ENCODE measurements at places on chromosomes 5 and 9.
A peak's percentile ranks its signal among the peaks of the same experiment; 100 is the strongest.

- DNase-seq, result peak; percentile 17
Measured at GRCh38 chr5:125835293-125836172, 587.7 kb upstream of the GRAMD2B start.

DNA sequence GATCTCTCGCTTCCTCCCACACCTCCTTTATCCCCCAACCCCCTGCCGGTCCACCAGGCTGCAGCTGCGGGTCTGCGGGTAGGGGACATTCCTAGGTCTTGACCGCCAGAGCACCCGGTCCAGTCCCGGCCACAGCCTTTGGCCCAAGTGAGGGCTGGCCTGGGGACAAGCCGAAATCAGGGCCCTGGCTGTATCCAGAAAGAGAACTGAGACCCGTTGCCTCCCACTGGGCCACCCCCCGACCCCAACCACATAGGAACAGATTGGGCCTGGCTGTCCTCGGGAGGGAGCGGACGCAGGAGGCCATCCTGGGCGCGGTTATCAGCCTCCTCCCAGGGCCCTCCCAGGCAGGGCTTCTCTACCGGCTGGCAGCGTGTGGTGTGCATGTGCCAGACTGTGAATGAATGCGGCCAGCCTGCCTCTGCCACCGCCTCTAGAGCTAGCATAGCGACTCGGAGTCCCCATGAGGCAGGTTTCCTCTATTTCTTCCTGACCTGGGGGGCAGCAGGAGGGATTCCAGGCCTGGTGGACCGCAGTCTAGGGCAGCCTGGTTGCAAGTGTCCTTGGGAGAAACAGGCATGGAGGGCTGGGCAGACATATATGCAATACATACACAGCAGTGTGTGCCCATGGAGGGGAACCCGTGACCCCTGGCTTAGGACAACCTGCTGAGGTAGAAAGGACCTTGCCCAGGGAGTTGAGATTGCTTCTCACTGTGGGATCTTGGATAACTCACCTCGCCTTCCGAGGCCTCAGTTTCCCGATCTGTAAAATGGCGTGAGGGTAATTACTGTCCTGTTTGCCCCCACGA, 1.2 kb downstream of the N4BP3 start:
- DNase-seq, result no peak

GRCh38 chr5:116733991-116734975, 159.7 kb upstream of the SEMA6A start:
- DNase-seq, result no peak

DNA sequence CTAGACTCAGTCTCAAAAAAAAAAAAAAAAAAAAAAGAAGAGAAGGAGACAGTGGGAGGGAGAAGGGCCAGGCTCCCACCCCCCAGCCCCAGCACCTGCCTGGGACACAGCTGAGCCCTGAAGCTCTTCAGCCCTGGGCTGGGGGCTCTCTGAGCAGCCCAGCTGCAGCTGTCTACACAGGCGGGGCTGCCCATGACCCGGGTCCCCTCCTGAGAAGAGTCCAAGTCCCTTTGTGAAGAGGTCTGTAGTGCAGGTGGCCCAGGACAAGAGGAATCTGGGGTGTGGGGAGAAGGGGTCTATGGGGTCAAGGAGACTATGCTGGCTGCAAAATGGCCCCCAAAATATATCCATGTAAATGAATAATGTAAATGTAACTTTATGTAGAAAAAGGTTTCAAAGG, 6.7 kb upstream of the LCN2 start:
- no peak for DNase-seq

GRCh38 chr5:110817459-110817858, 78.7 kb downstream of the SLC25A46 start:
- DNase-seq, result no peak

- no peak for DNase-seq
Measured at GRCh38 chr5:140734354-140734753, 34.1 kb downstream of the ZMAT2 start.

- no peak for DNase-seq
Measured at GRCh38 chr5:10689391-10690081, 71.5 kb downstream of the DAP start.

GRCh38 chr5:102802708-102803458, 47.8 kb downstream of the PAM start:
- no peak for DNase-seq

DNA sequence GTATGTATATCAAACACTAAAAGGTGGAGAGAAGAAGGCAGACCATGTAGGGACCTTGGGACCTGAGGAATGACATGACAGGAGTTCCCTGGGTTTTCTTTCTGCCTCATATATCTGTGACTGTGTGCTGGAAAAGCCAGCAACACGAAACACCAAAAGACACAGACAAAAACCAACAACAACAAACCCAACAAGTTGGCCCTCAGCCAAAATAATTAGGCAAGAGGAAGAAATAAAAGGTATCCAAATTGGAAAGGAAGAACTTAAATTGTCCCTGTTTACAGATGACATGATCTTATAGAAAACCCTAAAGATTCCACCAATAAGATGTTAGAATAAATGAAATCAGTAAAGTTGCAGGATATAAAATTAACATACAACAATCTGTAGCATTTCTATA, 21.7 kb downstream of the ABO start:
- DNase-seq, result no peak

- DNase-seq, result no peak
Measured at GRCh38 chr9:134396258-134396742, 70.0 kb downstream of the RXRA start.

GRCh38 chr5:1726956-1727355, 72.7 kb downstream of the MRPL36 start:
- DNase-seq, result no peak

- DNase-seq, result no peak
Measured at GRCh38 chr9:135848341-135849047, 58.9 kb downstream of the CAMSAP1 start.

DNA sequence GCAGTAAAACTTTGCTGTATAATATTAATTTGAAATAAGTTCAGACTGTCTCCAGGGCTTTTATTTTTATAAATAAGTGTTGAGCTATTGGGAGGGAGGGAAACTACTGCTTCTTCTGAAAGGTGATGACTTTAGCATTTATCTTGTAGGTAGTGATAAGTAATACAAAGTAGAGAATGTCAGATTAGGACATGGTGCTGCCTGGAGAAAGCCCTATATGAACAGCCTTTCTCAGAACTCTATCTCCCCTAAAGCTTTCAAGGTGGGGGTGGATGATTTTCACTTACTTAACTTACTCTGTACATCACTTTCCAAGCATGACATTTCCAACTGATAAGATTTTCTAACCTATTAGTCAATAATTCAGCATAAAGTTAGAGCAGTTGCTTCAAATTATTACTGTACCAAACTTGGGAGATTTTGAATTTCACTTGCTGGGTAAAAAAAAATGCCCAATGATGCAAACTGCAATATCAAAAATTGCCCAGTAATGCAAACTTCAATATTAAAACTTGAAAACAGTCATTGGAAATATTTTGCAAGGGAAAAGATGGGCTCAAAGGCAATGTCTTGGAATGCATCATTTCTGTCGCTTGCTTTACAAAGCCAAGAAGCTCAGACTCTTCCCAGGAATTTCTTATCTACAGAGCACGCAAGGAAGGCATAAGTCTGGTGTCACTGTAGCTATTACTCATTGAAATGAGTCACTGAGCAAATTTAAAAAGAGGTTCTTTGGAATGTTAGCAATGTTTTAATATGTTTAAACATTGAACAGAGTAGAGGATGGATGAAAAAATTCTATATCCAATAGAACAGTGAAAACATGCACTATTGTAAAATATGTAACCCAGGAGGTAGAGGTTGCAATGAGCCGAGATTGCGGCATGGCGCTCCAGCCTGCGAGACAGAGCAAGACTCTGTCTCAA, 569.5 kb downstream of the PSAT1 start:
- no peak for DNase-seq

DNA sequence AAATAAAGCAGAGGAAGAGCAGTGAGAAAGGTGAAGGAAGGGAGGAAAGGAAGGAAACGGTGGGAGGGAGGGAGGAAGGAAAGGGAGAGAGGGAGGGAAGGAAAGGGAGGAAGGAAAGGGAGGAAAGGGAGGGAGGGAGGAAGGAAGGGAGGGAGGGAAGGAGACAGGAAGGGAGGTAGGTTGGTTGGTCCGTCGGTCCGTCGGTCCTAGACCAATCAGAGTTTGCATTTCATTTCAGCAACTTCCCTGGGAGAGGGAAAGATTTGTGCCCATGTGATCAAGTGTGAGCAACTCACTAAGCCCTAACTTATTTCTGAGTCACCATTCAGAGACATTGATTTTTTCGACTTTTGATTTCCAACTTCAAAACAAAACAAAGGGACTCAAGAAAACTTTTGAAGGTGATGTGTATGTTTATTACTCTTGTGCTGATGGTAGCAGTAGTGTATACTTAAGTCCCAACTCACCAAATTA, 18.8 kb downstream of the NANS start:
- no peak for DNase-seq

DNA sequence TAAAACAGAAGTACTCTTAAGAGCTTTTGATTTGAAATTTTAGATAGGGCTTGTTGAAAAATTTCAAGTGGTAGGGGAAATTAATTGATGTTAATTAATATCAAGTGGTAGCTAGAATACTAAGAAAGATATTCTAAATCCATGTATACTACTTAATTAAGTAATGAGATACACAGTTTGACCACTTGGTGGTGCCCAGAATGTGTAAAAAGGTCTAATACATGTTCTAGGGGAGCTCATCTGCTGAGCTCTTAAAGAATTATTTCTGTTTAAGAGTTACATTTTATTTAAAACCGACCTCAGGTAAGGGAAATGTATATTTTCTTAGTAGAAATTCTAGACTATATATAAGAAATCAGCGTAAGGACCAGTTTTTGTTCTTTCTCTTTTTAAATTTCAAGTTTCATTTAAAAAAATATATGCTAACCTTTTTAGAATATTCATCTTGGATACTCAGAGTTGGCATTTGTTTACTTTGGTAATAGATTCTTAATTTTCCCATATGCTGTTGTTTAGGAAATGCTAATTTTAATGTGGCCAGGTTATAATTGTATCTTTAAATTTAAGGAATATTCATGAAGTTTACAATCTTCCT, 61.5 kb downstream of the LNPEP start:
- DNase-seq, result no peak

DNA sequence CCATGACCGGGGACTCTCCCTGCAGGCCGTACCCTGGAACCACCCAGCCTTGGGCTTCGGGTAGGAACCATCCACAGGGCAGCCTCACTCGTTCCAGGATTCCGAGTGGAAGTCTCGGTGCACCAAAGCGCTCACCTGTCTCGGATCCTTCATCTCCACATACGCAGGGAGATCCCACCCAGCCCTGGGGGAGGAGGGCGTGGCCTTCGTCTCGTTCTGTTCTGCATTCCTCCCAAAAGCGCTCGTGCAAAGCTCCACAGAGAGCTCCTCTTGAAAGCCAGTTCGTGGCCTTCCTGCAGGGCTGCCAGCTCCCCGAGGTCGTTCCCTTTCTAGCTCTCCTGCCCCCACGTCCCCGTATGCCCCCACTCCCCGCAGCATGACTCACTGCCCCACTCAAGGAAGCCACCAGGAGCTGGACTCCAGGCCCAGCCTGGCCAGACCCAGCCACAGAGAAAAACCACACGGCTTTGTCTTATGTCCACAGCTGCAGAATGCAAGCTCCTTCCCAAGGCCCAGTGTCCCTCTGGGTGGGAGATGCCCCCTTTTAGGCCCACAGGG, 65.0 kb upstream of the SARDH start:
- no peak for DNase-seq

DNA sequence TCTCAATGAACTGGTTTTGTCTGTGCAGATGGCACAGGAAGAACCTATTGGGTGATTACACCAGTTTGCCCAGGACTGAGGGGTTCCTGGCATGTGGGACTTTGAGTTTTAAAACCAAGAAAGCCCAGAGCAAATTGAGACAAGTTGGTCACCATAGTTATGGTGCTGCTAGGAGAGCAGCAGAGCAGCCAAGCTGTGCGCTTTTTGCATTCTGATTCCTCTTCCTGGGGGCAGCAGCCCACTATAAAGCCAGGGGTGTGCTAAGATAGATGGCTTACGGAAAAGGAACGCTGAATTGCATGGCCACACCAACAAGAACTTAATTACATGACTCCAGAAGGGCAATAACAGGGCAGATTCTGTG, 49.7 kb downstream of the TIMD4 start:
- no peak for DNase-seq

DNA sequence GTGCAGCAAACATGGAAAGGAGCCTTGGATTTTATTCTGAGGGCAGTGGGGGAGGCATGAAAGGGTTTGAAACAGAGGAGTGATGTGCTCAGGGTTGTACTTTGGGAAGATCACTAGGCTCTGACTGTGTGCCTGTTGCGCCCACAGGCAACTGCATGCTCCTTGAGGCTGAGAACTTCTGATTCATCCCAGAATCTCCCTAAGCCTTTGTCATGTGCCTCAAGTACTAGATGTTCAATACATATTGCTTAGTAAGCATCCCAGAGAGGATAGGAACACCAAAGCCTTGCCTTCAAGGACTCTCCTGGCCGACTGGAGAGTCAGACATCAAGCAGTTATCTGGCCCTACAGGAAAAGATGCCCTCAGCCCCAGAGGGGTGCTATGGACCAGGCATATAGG, 54.1 kb downstream of the ARHGEF37 start:
- no peak for DNase-seq

DNA sequence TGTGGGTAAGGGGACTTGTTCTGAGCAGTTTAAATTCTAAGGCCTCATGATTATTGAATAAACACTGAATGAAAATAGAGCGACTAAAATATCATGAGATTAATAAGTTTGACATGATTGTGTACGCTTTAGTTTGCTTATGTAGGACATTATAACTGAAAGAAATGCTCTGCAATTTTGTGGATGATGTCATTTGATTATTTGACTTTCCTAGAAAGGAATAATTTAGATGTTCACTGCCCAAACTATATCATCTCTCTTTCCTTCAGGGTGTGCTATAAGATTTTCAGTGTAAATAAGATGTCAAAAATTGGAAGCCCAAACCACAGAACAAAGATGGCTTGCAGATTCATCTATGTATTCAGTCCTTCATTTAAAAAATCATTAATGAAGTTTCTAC, 115.7 kb upstream of the MTAP start:
- no peak for DNase-seq

DNA sequence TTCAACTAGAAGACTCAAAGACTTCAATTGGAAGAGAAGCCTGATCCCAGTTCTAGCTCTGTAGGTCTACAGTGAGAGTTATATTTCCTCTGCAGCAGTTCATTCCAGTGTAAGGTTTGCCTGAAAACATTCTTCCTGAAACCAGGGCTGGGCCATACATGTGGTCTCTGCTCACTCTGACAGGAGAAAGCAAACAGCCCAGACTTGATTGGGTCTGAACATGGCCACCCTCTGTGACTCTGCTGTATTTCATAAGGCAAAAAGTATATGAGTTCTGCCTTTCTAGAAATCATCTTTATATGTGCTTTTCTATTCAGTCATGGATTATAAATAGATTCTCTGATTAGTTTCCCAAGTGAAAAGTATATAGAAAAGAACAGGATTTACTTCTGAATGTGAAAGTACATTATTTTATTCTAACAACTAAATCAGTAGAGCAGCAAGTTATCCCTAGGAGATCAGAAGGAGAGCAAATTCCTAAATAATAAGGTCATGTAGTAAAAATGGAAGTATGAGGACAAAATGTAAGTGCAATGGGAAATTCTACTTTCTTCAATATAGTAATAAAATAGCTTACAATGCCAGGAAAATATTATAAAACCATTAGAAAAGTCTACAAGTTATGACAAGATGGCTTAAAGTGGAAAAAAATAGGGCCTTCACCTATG, 144.3 kb downstream of the EFNA5 start:
- no peak for DNase-seq

- peak; percentile 44 for DNase-seq
Measured at GRCh38 chr5:111548348-111548950, 36.1 kb upstream of the STARD4 start.

All from NCI-H2227 treated with DMSO at 0.1 percent for 48 hours (cell line).